H9 (cell line): ENCODE measurements at places on chromosomes 7 and 10. TPM values are rescaled to one million over a fixed set of nuclear protein-coding genes. Genes with fewer than 3 reads are reported as not detected.

- DNase-seq: no peak
Observed at GRCh38 chr10:113103131-113103840, 153.2 kb downstream of the TCF7L2 start.

DNA sequence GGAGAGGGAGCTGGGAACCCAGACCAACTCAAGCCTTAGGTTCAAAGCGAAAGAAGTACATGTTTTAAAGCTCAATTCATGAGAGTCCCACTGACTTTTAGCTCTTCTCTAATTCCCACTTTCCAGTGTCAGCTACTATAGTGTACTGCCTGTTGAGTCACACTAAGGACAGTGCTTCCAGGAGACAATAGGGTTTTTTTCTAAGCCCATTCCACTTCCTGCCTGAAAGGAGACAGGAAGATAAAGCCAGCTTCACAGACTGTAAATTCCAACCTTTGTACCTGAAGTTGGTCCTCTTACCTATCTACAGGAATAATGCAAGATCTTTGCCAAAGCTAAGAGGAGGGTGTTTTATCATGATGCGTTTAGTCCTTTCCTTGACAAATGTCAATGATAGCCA, 4.4 kb downstream of the MSRB2 start:
- DNase-seq: no peak

Gene ADAP1
- 6.2 and 6.8 TPM in 2 replicates for total RNA-seq

Gene C7orf57
- total RNA-seq: 0.35 TPM in 1 of 2 replicates, not detected in the other
